Brain (organoid and tissue), 16 donors: ENCODE measurements at places on chromosomes 4 and X. TPM values are rescaled to one million over a fixed set of nuclear protein-coding genes. Genes with fewer than 3 reads are reported as not detected.

- DNase-seq, result no peak
Observed at GRCh38 chrX:14030174-14030530, 460 bp upstream of the GEMIN8 start.

DNA sequence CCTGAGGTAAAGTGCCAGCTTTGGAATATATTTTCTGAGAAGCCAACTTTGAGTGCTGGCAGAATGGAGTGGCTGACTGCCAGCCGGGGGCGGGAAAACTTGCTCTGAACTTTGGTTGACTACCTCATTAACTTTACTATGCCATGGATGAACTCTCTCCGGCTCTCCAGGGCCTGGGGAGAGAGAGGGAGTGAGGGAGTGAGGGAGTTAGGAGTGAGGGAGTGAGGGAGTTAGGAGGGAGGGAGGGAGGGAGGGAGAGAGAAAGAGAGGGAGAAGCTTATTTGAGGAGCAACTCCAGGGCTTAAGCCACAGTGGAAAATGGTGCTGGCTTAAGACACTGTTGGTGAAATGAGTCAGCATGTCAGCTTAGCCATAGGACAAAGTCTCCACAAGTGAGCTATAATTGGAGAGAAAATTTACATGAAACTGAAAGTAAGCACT, 280.9 kb upstream of the RPS6KA3 start:
- no peak for DNase-seq

DNA sequence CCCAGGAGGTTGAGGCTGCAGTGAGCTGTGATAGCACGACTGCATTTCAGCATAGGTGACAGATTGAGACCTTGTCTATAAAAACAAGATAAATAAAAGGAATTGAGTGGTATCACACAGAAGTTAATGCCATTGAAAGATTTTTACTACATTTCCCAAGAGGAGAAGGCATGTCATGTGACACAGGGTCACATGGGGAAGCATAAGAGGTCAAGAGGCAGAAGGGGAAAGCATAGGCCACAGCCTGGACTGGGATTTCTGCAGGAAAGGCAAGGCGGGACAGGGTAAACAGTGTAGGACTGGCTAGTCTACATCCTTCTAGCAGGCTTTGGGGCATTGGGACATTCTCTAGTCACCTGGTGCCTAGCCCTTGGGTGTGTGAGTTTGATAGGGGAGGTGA, 88.6 kb downstream of the PDGFRA start:
- DNase-seq, result no peak

GRCh38 chr4:40546506-40546905, 83.2 kb downstream of the RBM47 start:
- no peak for DNase-seq

DNA sequence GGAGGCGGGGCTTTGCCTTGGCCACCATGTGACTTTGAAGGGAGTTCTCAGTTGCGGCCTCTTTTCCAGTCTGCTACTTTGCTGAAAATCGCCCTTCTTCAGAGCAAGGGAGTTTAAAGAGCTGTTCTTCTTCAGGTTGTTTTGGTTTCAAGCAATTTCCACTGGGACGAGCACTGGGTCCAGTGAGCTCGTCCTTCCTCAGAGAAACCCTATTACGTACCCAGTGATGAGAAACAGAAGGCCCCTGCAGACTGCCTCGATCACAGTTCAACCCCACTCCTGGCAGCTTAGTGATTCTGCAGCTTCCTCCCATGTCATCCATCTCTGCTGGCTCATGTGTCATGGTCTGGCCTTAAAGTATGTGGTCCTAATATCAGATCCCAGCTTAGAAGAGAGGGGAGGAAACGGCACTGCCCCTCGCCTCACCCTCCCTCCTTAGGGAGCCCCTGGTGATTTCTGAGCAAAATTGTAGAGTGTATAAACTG, 7.8 kb upstream of the FAM149A start:
- no peak for DNase-seq

GRCh38 chrX:867502-867901, 236.9 kb downstream of the SHOX start:
- DNase-seq, result no peak

DNA sequence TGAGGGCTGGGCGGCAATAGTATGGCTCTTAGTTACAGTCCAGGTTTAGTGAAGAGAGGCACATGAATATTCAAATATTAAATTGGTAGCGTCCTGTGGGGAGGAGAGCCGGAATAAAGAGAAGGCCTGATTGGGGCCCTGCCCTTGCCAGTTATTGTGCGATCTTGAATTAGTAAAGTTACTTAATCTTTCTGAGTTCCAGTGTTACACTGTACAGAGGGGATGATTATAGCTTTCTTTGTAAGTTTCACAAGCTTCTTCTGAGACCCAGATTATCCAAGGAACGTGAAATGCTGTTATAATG, 1.2 kb downstream of the METAP1 start:
- no peak for DNase-seq

DNA sequence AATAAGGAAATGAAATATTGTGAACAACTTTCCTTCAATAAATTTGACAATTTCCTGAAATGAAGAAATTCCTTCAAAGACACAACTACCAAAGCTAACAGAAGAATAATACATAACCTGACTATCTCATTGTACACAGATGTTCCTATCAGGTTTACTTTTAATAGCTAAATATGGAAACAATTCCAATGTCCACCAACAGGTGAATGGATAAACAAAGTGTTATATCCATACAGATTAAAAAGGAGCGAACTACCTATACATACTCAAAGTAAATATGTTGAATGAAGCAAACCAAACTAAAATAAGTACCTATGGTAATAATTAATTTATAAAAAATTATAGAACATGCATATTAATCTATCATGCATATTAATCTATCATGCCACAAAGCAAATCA, 554.9 kb downstream of the PPP4R3C start:
- DNase-seq, result no peak

GRCh38 chr4:137361756-137362470, 170.4 kb downstream of the PCDH18 start:
- DNase-seq, result no peak

GRCh38 chr4:150722908-150723362, 141.0 kb downstream of the MAB21L2 start:
- no peak for DNase-seq

- no peak for DNase-seq
Observed at GRCh38 chr4:145523117-145523516, 41.5 kb downstream of the SMAD1 start.

- DNase-seq, result no peak
Observed at GRCh38 chrX:111308039-111308438, 37.8 kb upstream of the CAPN6 start.

GRCh38 chr4:2535376-2536192, 863 bp upstream of the FAM193A start:
- peak; percentile 80 for DNase-seq

DNA sequence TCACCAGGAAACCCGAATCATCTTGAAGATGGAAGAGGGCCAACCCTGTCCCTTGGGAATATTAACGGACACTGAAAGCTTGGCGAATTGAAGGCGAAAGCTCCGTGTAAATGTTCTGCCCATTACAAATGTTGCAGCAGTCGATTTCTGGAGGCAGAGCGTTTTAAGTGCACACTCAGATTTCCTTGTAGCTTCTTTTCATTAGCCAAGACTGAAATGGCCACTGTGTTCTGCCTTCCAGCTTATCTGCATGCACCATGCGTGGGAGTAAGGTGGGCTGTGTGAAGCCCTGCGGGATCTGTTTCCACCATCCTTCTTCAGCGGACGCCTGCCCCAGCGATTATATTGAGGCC, 1.3 kb downstream of the SMIM20 start:
- DNase-seq, result peak; percentile 46

GRCh38 chr4:101171747-101172146, 175.6 kb downstream of the PPP3CA start:
- no peak for DNase-seq

Gene ASB12
- not detected for polyA plus RNA-seq

Gene NLRP2B
- polyA plus RNA-seq, result not detected

Gene HHIP
- polyA plus RNA-seq, result 5.3 TPM

Gene FRAS1
- 6.3 TPM for polyA plus RNA-seq
